Heart right ventricle (tissue), 16 donors: ENCODE measurements at places on chromosomes 1 and 21.
A peak's percentile ranks its signal among the peaks of the same experiment; 100 is the strongest.

- DNase-seq = no peak
These were observed at the start of gene DOP1B for GRCh38 chr21:36156815-36157670. DOP1B (plus strand) TSS chr21:36156824; CDS start chr21:36164734, 7,910 bp downstream.

GRCh38 chr21:39088831-39089380, 94.3 kb downstream of the PSMG1 start:
- no peak for DNase-seq

DNA sequence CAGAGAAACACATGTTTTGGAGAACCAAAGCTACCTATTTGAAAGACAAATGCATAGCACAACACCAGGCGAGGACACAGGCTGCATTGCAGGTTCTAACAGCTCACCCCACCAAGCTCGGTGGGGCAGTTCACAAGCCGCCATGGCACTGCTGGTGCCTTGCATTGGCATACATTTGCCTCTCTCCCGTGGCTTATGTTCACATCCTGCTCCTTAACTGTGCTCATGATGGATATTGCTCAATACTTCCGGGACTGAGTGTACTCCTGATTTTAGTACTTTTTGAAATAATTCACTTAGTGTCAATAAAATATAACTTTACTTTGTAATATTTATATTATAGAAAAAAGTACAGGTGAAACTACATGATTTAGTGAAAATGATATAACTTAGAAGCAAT, 1187.4 kb upstream of the NCAM2 start:
- DNase-seq = no peak

DNA sequence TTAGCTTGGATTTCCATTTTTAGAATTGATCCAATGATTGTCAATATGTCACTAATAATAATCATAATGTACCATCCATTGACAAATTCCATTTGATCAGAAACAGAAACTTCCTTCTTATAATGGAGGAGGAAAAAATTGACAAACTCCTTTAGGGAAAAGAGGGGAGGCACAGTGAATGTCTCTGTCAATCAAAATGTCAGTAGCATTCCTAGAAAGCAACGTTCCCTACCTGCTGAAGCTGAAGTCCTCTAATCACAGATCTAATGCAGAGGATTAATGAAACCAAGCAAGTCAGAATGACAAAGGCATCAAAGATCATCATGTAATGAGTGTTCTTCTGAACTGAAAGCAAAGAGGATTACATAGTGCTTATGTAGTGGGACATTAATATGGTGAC, 22.4 kb downstream of the MCOLN3 start:
- DNase-seq = no peak

GRCh38 chr1:15755646-15756040, 3.0 kb upstream of the FBLIM1 start:
- no peak for DNase-seq

- DNase-seq = no peak
These were observed 15.1 kb downstream of the RNF223 start for GRCh38 chr1:1058921-1059493.

- DNase-seq = peak; percentile 34
These were observed 32.0 kb downstream of the RSPH1 start for GRCh38 chr21:42463861-42464515.

DNA sequence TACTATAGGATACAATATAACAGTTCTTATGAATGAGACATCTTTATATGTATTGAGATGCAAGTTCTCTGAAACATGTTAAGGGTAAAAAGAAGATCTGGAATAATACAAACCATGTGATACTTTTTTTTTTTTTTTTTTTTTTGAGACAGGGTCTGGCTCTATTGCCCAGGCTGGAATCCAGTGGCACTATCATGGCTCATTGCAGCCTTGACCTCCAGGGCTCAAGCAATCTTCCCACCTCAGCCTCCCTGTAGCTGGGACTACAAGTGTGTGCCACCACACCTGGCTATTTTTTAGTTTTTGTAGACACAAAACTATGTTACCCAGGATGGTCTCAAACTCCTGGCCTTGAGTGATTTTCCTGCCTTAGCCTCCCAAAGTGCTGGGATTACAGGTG, 22.1 kb upstream of the MCL1 start:
- no peak for DNase-seq

- no peak for DNase-seq
These were observed 57.3 kb upstream of the GALNT2 start for GRCh38 chr1:230009611-230010313.

DNA sequence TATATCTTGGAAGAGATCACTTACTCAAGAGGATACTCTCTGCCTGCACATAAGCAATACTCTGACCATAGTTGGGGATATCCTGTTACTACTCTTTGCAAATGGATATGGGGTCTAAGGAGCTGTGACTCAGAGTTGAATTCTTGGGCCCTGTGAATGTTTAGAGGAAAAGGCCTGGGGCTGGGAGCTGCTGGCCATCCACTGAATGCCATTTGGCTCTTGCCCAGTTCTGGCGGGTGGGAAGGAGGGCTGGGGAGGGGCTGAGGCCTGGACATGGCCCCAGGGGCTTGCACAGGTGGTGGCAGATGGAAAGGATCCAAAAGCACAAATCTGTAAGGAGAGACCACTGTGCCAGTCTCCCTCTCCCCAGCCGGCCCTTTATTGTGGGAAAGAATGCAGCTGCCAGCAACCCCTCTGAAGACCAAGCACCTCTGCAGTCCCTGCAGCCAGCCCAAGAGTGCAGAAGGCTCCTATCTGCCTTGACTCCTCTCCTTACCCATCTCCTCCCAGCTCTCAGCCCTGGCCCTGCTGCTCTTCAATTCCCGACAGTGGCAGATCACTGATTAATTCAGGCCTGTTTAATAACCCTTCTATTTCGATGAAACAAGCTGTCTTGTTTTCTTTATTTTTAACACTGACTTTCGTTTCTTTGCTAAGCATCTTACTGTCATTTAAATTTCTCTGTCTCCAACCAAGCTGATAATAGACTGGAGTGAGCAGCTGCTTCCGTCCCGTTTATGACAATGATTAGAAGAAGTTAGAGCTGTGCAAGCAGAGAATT, 12.1 kb downstream of the PLXNA2 start:
- DNase-seq = no peak

GRCh38 chr1:41799723-41800122, 119.0 kb downstream of the HIVEP3 start:
- DNase-seq = no peak

DNA sequence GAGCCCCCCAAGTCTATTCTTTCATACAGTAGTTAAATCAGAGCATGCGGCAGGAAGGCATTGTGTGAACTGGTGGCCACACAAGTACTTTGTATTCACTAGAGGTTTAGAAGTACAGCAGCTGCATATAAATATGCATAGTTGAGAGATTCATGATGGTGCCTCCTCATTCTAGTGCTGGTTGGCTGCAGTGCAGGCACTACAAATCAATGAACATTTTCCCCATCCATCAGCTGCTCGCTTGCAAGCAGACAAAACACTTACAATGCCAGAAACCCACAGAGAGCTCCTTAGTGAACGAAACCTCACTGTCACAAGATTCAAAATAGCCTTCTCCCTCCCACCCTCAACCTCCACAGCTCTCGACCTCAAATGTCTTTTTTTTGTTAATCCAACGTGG, 726.2 kb downstream of the USP25 start:
- no peak for DNase-seq
